ENCODE measurements at places on chromosomes 12 and 14.

DNA sequence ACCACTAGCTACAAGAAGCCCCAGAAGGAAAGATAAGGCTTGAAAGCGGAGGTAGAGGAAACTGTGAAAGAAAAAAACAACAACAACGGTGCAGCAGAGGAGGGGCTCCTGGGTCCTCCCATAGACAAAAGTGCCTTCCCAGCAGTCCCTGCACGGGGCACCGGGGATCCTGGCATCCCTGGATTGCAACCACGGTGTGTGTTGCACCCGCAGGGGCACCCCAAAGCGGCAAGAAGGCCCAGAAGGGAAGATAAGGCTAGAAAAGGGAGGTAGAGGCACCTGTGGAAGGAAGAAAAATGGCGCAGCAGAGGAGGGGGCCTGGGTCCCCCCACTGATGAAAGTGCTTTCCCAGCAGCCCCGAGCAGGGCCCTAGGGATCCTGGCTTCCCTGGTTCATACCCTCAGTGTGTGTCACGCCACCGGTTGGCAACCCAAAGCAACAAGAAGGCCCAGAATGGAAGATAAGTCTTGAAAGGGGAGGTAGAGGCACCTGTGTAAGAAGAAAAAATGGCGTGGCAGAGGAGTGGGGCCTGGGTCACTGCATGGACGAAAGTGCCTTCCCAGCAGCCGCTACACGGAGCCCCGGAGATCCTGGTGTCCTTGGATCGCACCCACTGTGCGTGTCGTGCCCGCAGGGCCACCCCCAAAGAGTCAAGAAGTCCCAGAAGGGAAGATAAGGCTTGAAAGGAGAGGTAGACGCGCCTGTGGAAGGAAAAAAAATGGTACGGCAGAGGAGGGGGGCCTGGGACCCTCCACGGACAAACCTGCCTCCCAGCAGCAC is 281.0 kb downstream of the ALG10 start:
- no peak for DNase-seq

DNA sequence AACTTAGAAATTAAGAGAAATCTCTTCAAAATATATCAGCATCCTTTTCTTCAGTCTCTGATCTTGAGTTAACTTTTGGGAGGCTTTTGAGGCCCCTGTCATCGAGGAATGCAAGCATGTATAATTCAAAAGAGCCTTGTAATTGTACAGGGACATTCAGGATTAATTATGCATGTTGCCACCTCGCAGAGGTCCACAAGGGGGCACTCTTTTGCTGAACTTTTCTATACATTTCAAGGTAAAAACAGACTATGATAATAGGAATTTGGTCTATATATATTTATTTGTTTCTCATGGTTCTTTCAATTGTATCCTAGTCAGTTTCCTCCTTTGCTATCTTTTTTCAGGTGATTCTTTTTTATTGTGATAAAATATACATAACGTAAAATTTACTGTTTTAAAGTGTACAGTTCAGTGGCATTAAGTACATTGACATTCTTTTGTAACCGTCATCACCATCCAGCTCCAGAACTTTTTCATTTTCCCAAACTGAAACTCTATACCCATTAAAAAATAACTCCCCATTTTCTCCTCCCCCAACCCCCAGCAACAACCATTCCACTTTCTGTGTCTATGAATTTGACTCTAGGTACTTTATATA is 47.0 kb upstream of the SLC2A13 start:
- DNase-seq: peak; percentile 52

DNA sequence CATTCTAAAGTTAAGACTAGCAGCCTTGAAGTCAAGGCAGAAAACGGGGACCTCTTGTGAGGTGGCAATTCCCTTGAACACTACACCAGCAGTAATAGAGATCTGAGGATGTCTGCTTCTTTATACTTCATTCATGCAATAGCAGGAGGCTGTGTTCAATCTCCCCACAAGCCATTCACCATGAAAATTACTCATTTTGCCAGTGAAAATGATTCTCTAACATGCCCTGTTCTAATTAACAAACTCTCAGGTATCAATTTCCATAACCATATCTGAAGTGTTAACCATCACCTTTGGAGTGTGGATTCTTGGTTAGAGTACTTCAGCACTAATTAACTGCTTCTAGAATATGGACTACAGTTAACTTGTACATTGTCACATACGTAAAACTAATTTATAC is 3.4 kb upstream of the GLIPR1 start:
- DNase-seq: peak; percentile 17

GRCh38 chr12:3832738-3833137 is 40.5 kb downstream of the PARP11 start:
- DNase-seq: no peak

DNA sequence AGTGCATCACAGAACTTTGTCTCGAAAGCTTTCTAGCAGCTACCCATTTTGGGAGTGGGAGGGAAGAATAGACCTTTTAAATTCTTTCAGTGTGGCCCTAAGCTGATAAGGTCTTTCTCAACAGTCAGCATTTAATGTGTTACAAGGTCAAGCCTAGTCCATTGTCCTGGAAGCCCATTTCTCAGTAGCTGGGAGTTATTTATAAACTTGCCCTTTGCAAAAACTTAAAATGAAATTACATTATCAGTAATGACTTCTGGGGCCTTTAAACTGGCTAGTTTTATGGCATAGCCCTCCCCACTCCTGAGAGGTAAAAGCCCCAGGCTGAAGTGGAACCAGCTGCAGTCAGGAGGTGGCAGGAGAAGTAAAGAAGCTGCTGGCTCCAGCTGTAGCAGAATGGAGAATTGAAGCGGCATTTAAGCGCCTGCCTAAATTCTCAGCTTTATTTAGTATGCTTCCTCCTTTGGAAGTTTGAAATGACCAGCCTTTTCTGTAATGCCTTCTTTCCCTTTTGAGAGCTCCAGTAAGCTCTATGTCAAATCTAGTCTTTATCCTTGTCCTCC is 12.4 kb downstream of the COPZ1 start:
- DNase-seq: no peak

GRCh38 chr12:66531766-66532165 is 147.1 kb downstream of the GRIP1 start:
- no peak for DNase-seq
